ENCODE measurements at places on chromosomes 2 and 18.
A peak's percentile ranks its signal among the peaks of the same experiment; 100 is the strongest.

- DNase-seq: no peak
These were observed 72.1 kb upstream of the FHL2 start for GRCh38 chr2:105470979-105471378.

- DNase-seq: no peak
These were observed 97.2 kb downstream of the MYO5B start for GRCh38 chr18:50097702-50098101.

GRCh38 chr18:39521164-39521563, 1955.6 kb upstream of the CELF4 start:
- no peak for DNase-seq

DNA sequence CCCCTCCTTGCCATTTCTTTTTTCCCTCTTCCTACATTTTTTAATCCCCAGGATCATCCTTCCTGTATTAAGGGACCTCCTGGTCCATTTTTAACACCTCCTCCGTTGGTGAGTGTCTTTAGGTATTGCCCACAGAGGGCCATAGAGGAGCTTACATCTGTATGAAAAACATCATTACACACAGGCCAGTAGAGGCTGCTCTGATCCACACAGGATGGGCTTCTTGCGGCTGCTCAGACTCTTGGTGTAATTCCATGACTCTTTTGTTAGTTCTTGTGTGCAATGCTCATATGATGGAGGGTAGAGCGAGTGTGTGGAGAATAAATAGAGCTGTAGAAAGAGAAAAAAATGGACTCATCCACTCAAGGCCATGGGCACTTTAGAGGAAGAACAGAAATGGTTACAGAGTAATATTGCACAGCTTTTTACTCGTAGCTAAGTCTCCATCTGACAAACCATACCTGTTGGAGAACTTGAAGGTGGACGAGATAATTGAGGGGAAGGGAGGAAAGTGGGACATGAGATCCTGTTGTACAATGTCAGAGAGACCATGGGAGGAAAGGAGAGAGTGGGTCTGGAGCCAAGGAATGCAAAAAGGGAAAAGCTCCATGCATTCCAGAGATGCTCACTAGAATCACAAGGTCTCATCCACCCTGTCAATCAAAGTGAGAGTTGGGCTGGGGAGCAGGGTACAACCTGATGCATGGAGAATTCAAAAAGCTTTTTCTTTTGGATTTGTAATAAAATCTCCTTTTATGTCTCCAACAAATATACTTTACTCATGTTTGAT, 129.7 kb upstream of the TNP1 start:
- DNase-seq: no peak

GRCh38 chr2:11630855-11631254, 39.1 kb downstream of the NTSR2 start:
- DNase-seq: no peak

DNA sequence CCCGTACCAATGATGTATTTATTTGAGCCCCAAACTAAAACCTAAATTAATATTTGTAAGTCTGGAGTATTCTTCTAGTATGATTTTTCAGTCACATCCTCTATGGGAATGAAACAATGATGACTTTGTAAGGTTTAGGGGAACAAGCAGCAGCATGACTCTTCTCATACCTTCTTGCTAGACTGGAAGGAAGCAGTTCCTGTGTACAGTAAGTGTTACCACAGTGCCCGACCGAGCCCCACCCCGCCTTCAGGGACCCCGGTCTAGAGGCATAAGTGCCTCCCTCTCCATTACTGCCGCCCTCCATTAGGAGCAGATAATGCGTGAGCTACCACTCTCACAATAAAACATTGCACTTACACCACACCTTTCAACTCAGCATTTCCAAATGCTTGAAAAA, 599.3 kb downstream of the ARHGAP15 start:
- no peak for DNase-seq

DNA sequence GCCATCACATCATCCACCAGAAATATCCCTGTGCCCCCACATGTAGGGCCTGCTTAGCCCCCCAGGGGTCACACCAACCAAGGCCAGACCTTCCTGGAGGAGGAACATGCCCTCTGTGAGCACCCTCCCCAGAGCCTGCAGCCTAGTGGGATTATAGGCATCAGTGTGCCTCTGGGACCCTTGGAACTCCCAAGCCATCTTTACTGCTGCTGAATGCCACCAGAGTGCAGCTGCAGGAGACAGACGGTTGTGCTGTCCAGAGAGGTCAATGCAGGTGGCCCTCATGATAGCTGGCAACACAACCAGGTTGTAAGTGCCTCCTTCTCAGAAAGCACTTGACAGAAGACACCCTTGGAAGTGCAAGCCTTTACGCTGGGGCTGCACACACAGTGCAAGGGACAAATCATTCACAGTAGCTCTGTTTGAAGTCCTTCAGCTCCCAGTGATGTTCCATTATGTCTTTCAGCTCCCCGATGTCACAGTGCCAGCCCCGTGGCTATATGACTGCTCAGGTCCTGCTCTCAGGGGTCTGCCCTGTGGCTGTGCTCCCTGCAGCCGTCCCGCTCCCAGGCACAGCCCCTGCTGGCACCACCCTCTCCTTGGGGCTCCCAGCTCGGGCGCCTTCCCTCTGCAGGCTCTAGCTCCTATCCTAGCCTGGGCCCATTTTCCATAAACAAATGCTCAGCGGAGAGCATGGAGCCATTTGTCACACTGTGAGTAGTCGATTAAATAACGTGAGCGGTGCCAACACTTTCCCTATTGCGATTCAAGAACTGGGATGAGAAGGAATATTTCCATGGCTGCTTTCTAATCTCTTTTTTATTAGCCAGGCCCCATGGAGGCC, 65.1 kb downstream of the EDAR start:
- DNase-seq: no peak

DNA sequence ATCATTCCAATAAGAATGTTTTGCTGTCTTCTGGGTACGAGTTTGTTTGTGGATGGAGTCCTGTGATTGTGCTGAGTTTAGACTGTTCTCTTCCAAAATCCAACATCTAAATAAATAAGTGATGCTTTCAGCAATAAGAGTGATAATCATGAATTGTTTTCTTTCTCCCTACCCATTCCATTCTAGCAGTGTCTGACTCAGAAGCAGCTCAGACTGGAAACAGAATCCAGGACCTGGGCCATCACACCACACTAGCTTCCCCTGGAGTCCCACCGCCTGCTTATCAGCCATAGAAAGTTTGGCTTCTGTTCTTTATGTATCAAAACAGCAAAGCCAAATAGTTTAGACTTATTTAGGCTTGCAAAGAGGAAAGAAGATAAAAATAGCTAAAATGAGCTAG, 76.4 kb upstream of the CNGA3 start:
- DNase-seq: no peak

DNA sequence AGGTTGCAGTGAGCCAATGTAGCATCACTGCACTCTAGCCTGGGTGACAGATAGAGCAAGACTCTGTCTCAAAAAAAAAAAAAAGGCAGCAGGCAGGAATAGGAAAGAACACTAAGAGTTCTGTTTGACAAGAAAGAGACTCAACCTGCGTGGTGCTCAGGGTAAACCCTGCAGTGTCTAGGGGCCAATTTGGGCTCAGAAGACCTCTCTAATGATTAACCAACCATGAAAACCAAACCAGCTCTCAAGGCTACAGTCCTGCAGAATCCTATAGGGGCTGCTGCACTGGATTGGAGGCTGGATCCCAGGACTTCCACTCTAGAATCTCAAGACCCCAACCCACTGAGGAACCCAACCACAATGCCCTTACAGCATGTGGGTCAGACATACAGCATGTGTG, 2.4 kb downstream of the TRABD2A start:
- no peak for DNase-seq

DNA sequence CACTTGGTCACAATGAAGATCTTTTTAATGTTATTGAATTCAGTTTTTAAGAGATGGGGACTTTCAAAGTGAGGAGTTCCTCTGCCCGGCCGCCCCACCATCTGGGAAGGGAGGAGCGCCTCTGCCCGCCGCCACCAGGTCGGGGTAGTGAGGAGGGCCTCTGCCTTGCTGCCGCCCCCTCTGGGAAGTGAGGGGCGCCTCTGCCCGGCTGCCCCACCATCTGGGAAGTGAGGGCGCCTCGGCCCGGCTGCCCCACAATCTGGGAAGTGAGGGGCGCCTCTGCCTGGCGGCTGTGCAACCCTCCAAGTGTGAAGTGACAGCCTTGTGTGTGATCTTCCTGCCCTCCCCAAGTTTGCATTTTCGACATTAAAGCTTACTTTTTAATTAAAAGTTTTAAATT, 899.3 kb downstream of the TRIB2 start:
- no peak for DNase-seq

DNA sequence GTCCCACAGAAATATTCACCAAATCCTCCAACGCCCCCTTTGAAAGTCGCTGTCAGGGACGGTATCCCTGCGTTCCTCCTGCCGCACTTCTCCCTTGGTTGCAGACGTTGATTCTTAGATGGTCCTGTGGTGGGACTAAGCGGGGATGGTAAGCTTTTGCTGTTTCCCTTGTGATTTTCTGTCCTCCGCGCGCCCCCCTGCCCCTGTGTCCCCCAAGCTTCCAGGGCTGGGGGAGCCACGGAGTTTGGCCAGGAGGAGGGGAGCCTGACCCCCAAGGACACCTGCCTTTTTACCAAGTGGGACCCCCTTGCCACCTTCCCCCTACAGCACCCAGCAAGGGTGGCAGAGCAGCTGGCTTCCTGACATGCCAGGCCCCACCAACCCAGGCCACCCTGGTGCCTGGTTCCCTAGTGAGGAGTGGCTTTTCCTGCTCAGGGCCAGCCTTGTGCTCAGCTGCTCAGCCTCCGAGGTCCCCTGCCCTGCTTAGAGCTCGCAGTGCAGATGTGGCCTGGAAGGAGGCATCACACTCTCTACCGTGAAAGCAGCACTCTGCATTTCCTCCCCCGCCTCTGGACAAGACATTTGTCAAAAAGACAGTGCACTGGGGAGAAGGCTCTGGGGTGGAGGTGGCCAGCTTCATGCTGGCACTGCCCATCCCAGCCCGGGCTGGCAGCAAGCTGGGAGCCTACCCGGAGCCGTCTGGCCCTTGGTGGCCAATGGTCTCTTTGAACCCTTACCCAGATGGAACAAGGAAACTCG, 49.4 kb downstream of the TWIST2 start:
- DNase-seq: no peak

DNA sequence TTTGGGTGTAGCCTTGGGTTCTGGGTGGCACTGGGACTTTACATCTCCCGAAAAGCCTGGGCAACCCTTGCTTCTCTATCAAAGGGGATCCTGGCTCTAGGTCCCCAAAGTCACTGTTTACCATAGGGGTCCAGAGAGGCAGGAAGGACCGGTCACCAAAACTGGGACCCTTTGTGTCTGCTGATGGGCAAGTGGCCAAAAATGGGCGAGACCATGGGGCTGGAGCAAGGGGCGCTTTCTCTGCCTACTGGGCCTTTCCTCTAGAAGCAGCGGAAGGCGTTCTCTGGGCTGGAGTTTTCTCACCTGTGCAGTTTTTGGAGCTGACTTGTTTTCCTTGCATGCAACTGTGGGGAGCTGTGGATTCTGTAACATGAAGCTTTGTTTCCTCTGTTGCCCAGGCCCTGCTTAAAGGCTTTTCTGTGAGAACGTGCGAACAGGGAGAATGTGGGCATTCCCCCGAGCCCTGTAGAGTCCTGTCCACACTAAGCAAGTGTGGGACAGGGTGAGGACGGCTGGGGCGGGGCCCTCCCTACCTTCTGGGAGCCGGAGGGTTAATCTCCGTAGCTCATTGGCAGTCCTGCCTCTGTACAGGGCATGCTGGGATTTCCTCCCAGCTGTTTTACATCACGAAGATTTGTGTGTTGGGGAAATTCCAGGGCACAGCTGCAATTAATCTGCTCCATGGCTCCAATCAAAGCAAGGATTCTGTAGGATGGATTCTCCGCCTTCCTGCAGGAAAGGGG, 50.2 kb downstream of the TGOLN2 start:
- no peak for DNase-seq

- DNase-seq: no peak
These were observed 121.4 kb downstream of the ANTXR1 start for GRCh38 chr2:69134306-69134945.

- DNase-seq: no peak
These were observed 7.0 kb upstream of the SP5 start for GRCh38 chr2:170707821-170708795.

DNA sequence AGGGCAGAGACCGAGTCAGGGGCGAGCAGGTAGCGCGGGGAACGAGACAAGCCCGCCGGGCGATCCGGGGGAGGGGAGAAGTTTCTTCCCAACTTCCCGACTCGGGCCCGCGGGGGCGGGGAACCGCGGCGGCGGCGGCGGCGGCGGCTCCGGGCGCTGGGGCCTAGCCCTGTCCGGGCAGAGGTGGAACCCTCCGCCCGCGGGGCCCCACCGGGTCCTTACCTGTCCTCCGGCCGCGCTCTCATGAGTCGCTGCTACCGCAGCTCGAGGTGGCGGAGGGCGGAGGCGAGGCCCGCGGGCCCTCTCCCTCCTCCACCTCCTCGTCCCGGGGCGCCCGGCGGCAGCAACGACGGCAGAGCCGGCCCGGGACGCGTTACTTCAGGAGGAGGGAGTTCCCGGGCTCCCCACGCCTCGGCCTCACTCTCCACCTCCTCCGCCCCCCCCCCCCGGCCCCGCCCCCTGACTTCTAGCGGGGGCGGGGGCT, at the start of gene YES1:
Gene YES1 (minus strand): TSS at position 351 of the 484 bp plus-strand sequence. CDS start 55,415 bp downstream, outside the sequence.
- DNase-seq: peak; percentile 20

DNA sequence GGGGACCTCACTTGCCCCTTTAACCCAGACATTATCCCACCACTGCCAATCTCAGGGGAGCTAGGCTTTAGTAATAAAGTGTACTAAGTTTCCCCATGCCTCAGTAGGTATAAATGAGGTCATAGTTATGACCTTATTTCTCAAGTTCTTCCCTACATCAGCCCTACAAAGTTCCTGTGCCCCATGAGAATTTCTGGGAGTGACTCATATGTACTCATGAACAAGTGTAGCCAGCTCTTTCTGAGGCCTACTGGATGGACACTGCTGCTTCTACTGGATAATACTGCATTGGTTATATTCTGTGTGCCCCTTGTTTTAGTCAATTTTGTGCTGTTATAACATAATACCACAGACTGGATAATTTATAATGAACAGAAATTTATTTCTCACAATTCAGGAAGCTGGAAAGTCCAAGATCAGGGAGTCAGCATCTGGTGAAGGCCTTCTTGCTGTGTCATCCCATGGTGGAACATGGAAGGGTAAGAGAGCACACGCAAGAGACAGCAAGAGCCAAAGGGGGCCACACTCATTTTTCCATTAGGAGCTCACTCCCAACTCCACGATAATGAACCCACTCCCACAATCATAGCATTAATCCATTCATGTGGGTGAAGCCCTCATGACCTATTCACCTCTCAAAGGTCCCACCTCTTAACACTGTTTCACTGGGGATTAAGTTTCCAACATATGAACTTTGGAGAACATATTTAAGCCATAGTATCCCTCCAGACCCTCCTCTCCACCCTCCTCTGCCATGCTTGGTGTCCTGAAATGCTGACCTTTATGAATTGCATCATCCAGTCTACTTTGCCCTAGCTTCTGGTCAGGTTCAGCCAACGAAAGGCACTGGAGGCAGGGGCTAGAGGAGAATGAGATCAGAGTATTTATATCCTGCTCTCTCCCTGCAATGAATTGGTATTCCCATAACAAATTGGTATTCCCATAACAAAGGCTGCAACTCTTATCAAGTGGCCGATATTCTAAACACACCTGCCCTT, 25.4 kb upstream of the ST3GAL5 start:
- no peak for DNase-seq

- DNase-seq: no peak
These were observed 77.1 kb downstream of the CMPK2 start for GRCh38 chr2:6788614-6789013.

Data from stimulated activated CD4-positive, alpha-beta T cell treated with anti-CD3 and anti-CD28 coated beads, Interleukin-1b, Interleukin-23, amount 100 ng/mL, for 1 hour (primary cell).